ACHN (cell line): ENCODE measurements at places on chromosomes 1 and 21.

- DNase-seq = peak; percentile 72
These were observed 45.2 kb downstream of the ATP1A1 start for GRCh38 chr1:116418091-116418830.

DNA sequence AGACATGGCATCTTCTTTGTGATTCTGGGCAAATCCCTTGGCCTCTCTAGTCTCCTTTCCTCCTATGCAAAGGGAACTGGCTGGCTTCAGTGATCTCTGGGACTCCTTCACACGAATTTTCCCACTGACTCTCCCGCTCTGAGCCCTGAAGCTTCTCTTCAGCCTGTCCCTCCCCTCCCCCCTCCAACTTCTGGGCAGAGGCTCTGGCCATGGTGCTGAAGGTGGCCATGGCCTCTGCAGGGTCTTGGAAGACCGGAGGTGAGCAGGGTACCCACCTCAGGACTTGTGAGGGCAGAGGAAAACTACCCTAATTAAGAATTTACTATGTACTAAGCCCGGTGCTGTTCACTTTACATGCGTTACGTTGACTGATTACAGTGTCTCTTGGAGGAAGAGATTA is 29.4 kb upstream of the POU3F1 start:
- peak; percentile 42 for DNase-seq

GRCh38 chr1:22038036-22038435 is 14.5 kb upstream of the CDC42 start:
- no peak for DNase-seq

DNA sequence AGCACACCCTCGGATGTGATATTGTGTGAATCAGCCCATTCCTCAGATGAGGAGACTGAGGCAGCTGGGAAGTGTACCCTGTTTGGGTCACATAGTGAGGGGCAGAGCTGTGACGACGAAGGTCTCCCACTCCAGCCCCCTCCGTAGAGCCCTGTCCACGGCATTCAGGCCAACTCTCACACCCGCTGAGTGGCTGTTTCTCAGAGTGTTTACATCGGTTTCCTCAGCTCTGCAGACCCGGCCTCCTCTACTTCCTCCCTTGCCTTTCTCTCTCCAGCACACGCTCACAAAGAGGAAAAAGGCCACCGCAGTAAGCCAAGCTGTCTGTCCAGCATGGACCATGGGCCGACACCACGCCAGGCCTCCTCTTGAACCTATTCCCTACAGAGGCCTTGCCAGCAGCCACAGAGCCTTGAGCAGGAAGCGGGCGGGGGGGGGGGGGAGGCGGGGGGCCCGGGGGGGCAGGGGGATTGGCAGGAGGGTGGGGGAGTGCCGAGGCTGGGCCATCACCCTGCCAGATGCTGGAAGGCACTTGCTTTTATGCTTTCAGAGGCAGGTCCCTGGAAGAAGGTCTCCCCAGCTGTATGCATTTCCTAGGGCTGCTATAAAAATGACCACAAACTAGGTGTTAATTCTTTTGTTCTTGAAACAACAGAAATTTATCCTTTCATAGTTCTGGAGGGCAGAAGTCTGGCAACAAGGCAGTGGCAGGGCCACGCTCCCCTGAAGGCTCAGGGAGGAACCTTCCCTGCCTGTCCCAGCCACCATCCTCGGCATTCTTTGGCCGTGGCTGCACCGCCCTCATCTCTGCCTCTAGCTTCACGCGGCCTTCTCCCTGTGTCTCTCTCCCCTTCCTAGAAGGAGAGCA is 178.4 kb downstream of the PSMG1 start:
- DNase-seq = no peak
